Fibroblast of skin of scalp (primary cell): ENCODE measurements at places on chromosomes 1 and 21.

DNA sequence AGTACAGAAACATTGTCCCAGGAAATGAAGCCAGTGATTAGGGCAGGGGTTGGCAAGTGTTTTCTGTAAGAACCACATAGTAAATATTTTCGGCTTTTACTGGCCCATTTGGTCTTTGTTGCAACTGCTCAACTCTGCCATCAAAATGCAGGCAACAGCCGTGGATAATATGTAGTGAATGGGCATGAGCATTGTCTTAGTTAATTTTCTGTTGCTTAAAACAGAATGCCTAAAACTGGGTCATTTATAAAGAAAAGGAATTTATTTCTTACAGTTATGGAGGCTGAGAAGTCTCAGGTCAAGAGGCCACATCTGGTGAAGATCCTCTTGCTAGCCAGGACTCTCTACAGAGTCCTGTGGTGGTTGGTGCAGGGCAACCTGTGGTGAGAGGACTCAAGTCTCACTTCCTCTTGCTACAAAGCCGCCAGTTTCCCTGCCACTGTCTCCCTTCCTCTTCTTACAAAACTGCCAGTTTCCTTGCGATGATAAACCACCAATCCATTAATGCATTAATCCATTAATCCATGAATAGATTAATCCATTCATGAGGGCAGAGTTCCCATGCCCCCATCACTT, 166.4 kb downstream of the PSMG1 start:
- no peak for DNase-seq

DNA sequence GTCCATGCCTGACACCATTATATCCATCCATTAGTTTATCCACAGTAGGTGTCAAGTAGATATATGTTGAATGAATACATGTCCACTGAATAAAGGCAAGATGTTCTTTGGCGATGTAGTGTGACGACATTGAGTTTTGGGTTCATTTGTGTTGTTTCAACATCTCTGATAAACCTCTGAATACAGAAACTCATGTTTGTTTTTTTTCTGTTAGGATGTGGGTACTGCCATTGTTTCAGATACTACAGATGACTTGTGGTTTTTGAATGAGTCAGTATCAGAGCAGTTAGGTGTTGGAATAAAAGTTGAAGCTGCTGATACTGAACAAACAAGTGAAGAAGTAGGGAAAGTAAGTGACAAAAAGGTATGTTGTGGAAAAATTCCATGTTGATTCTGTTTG, 28.1 kb downstream of the MDM4 start:
- DNase-seq, result no peak

- no peak for DNase-seq
Measured at GRCh38 chr1:97457446-97458089, 463.3 kb downstream of the DPYD start.

DNA sequence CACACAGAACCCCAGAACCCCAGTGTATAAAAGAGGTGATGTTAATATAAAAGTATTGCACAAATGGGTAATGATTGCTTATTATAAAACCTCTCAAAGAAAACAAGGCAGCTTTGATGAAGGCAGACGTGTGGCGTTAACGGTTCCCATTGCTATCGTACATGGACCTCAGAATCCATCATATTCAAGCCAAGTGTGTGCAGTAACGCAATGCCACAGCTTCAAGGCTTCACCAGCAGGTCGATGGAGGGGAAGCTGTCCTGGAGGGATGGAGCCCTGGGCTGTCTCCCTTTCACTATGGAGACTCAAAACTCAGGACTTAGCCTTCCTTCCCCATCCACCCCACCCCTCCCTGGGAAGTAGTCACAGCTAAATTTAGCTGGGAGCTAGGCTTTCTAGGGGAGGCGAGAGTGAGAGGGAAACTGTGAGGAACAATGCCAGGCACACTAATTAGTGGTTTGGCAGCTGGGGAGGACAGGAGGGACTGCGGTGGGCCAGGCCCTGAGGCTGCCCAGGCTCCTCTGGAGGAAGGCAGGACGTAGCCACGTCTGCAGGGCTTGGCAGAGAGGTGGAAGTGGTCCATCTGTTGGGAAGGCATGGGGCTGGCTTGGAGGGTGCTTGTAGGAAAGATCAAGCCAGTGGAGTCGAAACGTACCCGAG, 121.2 kb downstream of the HMGB4 start:
- peak; percentile 78 for DNase-seq

DNA sequence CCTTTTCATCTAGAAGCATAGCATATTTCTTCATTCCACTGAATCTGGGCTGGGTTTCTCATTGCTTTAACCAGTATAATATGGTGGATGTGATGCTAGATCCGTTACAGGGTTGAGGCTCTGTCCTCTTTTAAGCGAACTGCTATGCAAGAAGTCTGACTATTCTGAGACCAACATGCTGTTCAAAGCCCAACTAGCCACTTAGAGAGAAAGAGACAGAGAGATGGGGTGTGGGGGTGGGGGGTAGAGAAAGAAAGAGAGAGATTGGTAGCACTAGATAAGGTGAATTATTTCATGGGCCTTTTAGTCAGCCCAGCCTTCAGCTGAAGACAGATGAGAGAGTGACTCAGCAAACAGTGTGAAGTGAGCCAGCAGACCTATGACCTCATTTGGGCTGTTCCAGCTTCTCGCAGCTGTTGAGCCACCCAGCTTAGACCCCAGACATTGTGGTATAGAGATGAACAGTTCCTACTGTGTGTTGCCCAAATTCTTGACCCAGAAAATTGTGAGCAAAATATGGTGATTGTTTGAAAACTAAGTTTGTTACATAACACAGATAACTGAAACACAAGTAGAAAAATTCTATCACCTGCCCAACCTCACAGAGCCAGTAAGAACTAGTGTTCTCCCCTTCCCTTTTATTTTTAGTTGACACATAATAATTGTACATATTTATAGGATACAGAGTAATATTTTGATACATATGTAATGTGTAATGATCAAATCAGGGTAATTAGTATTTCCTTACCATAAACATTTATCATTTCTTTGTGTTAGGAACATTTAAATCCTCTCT, 40.7 kb upstream of the PRKACB start:
- DNase-seq, result peak; percentile 84

DNA sequence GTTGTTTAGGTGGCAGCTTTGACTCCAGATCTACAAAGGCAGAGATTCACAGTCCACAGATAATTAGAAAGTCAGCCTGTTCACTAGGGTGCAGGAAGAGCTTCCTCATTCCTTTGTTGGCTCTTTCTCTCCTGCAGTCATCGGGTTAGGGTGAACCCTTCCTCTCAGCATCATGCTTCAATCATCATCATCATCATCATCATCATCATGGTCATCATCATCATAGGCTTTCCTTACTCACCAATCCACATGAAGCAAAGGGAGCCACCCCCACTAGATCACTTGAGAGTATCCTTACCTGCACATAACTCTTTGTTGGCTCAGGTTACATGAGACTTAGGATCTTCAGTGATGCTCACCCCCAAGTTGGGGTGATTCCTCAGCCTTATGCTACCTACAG, 19.0 kb downstream of the MPZ start:
- DNase-seq, result no peak

GRCh38 chr1:9835758-9836631, 12.2 kb upstream of the CLSTN1 start:
- DNase-seq, result no peak

- DNase-seq, result peak; percentile 68
Measured at GRCh38 chr21:34938089-34938764, 110.9 kb downstream of the RUNX1 start.

DNA sequence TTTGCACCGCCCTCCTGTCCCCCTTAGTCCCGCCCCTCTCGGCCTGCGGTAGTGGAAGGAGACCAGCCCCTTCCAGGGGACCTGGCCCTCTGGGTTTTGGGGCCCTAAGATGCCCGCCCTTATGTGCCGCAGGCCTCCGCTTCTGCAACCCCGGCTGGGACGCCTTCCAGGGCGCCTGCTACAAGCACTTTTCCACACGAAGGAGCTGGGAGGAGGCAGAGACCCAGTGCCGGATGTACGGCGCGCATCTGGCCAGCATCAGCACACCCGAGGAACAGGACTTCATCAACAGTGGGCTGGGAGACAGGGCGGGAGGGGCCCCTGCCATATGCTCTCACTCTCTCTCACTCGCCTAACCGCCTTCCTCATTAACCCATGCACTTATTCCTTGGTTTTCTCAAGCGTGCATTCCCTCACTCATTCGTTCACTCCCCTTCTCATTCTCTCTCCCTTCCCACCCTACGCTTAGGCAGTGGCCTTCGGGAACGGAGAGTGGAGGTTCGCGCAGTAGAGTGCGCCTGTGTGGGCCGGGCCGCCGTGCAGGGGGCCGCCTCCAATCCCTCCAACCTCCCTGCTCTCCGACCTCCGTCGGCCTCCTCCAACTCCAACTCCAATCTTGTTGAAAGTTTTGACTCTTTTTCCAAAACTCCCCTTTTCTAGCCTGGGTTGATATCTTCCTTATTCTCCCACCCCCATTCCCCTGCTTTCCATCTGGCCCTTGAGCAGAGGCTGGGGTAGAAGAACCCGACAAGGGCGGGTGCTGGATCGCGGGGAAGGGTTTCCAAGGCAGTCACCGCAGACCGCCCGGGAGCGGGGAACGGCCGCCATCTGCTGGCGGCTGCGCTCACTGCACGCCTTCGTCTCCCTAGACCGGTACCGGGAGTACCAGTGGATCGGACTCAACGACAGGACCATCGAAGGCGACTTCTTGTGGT, 15.2 kb downstream of the BCAN start:
- DNase-seq, result peak; percentile 58

GRCh38 chr1:20698195-20698910, 19.5 kb downstream of the KIF17 start:
- DNase-seq, result peak; percentile 73

DNA sequence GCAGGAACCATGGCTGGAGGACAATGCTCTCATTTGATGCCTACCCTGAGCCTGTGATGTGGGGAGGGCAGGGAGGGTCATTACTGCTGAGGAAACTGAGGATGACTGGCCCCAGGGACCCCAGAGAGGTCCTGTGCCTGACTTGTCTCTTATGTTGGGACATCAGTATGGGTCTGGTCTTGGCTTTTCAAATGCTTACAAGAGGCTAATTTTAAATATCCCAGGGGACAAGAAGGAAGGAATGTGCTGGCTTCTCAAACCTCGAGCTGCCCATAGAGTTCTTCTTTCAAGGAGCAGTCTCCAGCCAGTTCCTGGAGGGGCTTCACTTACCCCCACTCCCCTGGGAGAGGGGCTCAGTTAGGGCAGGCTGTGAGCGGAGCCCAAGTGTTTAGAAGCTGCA, 168.2 kb downstream of the TRABD2B start:
- peak; percentile 18 for DNase-seq

DNA sequence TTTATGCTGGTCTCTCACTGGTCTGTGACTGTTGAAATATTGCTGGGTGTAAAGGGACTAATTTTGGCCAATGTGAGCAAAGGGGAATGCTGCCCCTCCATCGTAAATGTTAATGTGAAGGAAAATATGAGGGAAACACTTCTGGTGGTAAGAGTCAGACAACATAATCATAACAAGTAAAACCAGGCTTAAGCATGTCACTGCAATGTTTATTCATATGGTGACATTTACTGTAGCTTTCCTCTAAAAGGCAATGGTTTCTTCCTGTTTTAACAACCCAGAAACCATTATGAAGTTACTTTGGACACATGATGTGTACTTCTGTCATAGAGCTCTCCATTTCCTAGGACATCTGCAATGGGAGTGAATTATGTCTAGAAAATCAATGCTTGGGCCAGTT, 358.0 kb downstream of the LMO4 start:
- no peak for DNase-seq

DNA sequence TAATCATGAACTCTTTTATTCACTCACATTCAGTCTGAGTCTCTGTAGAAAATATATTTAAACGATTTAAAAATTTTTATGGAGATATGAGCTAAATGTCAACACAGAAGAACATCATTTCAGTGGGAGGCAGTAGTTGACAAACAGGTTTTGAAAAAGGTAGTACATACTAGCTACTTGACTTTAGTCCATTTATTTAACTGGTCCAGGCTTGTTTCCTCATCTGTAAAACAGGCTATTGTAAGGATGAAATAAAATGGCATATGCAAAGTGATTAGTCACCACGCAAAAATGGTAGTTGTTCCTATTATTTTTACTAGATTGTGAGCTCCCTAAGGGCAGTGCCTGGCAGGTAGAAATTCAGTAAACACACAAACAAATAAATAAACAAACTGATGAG, 75.2 kb downstream of the NTPCR start:
- no peak for DNase-seq

DNA sequence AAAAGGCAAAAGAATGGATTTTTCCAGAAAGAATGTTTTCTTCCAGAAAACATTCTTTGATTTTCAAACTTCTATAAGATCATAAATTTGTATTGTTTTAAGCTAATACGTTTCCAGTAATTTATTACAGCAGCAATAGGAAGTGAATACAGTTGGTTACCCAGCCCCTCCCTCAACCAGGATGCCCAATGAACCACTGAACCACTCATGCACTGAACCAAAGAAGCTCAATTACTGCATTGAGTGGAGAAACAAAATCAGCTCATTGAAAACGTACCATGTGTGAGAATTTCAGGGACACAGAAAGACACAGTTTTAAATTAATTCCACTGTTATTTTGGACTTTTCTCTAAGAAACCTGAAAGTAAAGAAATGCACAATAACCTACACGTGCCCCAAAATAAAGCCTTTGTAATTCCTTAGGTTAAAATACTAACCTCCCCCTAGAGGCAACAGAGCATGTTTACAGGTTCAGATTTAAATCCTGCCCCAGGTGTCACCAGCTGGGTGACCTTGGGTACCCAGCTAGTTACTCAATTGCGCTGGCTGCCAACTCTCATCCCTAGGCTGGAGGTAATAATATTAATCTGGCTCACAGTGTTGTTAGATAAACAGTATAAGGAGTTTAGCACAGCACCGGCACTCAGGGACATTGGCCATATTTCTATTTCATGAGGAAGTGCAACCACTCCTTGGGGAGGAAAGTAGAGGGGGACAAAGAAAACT, 111.7 kb downstream of the NMNAT2 start:
- no peak for DNase-seq

DNA sequence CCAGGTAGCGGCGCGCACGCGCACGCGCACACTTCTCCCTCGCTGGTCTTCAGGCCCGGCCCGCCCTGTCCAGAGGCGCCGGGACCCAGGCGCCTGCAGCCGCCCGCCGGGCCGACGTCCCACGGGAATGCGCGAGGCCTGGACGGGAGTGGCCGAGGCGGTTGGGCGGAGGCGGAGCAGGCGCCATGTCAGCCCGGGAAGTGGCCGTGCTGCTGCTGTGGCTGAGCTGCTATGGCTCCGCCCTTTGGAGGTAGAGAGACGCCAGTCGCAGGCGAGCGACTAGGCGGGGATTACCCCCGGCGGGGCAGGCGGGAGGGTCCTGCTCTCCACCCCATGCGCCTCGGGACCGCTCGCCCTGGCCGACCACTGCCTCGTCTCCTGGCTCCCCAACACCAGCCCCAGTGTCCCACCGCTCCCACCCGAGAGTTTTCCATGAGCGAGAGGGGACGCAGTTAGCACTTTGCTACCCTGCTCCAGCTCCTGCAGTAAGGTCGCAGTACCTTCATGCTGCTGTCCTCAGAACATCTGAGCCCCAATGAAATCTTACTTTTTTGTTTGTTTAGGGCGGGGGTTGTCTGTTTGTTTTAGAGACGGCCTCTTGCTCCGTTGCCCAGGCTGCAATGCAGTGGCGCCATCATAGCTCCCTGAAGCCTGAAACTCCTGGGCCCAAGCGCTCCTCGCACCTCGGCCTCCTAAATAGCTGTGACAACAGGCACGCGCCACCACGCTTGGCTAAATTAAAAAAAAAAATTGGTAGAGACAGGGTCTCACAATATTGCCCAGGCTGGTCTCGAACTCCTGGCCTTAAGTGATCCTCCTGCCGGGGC, at the start of gene CATSPERE:
Gene CATSPERE (plus strand): TSS at position 29 of the 827 bp plus-strand sequence. CDS start 157 bp downstream, at position 186.
- DNase-seq, result peak; percentile 83

- peak; percentile 24 for DNase-seq
Measured at GRCh38 chr1:168319691-168320090, 39.0 kb downstream of the TBX19 start.

- no peak for DNase-seq
Measured at GRCh38 chr1:181493885-181494284, 10.6 kb downstream of the CACNA1E start.
